ENCODE measurements at places on chromosomes 6 and 20. TPM values are rescaled to one million over a fixed set of nuclear protein-coding genes. Genes with fewer than 3 reads are reported as not detected.

- no peak for DNase-seq
Measured at GRCh38 chr20:25339608-25340007, 51.0 kb downstream of the ABHD12 start.

GRCh38 chr6:83231146-83231545 is 38.0 kb downstream of the RWDD2A start:
- DNase-seq = no peak

- DNase-seq = no peak
Measured at GRCh38 chr6:71724456-71725125, 161.8 kb upstream of the RIMS1 start.

DNA sequence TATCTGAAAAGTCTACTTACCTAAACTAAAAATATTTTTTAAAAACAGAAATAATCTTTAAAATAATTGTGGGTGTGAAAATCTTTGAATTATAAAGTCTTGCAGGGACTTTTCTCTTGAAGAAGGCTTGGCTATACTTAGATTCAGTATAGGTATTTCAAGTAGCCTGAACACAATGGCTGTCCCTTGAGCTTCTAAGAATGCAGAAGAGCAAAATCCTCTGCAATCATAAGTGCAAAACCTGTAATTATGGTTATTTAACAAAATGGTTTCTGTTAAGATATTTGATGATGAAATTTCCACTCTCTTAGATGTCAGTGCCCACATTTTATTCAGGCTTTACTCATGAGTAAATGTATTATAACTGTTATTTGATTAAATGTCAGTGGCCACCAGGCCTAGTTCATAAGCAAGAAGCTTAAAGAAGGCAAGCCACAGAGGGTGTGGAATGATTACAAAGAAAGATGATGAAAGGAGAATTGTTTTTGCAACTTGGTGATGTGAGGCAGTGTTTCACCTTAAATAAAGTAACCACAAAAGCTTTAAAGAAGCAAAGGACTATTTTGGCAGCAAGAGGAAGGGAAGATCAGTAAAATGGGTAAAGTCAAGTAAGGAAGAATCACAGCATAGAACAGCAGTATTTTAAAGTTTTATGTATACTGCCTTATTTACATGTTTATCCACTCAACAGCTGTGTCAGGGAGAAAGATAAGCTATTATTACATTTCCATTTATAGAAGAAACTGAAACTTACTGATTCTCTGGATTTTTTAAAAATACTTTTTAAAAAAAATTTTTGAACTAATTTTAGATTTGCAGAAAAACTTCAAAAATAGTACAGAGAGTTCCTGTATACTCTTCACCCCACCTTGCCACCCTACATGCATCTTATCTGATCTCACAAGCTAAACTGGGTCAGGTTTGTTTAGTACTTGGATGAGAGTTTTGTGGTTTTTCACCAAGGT is 351.2 kb upstream of the RUNX2 start:
- no peak for DNase-seq

DNA sequence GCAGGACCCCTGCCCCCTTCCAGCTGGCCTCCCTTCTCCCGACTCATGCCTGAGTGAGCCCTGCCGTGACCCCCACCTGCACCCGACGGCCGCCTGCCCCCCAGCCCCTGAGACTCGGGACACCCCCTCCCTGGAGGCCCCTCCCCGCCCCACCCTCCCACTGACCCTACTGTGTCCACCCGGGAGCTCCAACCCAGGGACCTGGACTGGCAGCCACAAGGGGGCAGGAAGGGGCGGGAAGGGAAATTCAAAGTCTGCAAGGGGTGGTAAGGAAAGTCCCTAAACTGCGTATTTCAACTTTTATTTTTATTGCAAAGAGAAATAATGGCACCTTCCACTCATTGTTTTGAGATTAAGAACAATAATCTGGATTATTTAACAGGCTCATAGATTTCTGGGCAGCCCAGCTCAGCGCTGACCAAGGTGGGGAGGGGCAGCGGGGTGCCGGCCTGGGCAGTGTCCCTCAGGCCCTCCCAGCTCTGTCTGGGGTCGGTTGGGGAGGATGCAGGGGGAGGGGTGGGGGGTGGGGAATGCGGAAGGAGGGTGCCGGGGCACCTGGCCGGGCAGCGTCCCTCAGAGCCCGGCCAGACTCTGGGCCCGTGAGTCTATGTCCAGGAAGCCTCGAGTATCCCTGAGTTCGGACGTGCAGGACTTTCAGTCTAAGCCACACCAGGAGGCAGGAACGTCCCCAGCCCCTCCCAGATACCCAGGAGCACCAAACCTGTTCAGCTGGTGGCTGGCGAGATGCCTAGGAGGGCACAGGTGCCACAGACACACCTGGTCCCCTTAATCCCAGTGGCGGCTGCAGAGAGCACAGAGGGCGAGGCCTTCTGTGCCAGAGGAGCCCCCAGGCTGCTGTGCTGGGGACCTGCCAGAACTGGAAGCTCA is 1.3 kb upstream of the PTK6 start:
- no peak for DNase-seq

The TEAD3 gene
- 43.5 TPM for total RNA-seq

The SLC22A16 gene
- total RNA-seq = not detected

The MAP3K4 gene
- 47.8 TPM for total RNA-seq

Data from ovary (tissue), 10 donors.